ENCODE measurements at places on chromosomes 16 and 17.
A peak's percentile ranks its signal among the peaks of the same experiment; 100 is the strongest.

- DNase-seq, result no peak
These were observed 9.6 kb downstream of the SRRM2 start for GRCh38 chr16:2761886-2762583.

GRCh38 chr17:59804901-59805465, 87.8 kb downstream of the TUBD1 start:
- no peak for DNase-seq

GRCh38 chr16:78505544-78506366, 406.3 kb downstream of the WWOX start:
- DNase-seq, result peak; percentile 85

GRCh38 chr16:89426736-89427530, 63.4 kb downstream of the ANKRD11 start:
- DNase-seq, result no peak

DNA sequence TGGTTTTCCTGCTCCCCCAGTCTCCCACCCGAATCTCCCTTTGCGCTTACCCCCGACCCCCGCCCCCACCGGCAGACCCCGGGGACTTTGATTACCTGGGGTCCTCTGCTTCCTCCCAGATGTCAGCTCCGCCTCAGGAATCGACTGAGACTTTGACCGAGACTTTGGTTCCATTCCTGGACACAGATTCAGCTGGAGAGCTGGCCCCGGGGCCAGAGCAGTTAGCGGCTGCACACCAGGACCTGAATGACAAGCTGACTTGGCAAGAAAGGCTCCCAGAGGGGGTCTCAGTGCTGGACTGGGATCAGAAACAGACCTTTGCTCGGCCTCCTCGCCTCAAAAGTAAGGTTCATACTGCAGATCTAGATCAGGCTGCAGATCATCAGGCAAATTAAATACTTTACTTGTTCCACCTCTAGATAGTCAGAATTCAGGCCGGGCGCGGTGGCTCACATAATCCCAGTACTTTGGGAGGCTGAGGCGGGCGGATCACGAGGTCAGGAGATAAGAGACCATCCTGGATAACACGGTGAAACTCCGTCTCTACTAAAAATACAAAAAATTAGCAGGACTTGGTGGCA, 60.3 kb upstream of the FBXO47 start:
- DNase-seq, result peak; percentile 61

DNA sequence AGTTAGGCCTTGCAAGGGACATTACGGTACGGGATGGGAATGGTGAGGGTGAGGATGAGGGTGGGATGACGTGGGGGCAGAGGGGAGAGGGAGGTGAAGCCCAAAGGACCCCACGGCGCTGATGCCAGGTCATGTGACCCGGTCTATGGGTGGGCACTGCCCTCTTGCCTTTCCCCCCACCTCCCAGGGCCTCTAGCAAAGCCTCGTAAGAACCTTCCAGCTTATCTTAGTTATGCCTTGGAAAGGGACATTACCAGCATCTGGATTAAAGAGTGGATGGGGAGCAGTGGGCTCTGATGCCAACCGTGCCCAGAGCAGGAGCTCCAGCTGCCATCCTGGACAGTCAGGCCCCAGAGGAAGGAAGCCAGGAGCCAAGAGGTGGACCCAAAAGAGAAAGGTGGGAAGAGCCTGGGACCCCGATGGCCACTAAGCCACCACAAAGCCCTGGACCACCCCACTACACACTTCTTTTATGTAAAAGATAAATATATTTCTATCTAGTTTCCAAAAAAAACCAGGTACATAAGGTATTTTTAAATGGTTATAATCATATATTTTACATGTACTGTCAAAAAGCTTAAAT, 40.9 kb downstream of the TK2 start:
- DNase-seq, result peak; percentile 43

DNA sequence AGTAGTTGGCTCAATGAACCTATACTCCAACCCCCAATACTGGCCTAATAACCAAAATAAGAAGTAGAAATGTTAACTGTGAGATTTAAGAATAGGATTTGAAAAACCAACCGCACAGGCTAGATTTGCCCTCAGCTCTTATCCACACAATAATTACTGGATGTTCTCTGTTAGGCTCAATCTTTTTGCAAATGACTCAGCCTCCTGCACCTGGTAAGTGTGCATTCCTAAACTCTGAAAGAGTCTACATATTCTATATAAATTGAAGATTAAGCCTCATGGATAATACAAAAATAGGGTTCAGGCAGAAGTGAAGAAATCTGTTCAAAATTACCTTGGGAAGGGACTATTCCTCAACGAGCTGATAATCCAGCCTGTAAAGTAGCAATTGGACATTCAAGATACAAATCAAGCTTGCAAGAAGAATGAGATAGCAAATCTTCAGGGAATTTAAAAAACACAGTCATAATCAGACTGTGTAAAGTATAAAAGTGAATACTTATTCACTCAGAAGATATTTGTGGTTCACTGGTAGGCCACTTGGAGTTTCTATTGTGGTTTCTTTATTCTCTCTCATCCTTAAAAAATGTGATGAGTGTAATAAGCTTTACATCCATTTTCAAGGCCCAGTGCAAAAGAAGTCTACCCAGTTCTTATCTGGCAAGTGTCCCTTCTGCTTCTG, 931.9 kb upstream of the SOX9 start:
- no peak for DNase-seq

GRCh38 chr17:26765860-26766709, 527.8 kb upstream of the WSB1 start:
- DNase-seq, result no peak

- DNase-seq, result no peak
These were observed 285.2 kb downstream of the SEC14L1 start for GRCh38 chr17:77425791-77426641.

DNA sequence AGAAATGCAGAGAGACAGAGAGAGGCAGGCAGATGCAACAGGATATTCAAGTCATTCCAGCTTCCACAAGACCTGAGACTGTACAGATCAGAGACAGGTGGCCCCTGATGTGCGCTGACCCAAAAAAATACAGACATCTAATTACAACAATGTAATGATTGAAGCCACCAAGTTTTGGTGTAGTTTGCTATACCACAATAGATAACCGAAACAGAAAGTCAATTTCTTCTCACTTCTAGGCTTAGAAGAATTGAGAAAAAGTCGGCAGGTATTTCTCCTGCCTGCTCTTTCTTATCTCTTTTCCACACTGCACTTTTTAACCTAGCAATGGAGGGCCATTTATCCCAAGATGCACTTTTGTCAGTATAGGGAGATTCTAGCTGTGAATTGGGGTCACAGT, 949.2 kb downstream of the CDH11 start:
- no peak for DNase-seq

GRCh38 chr17:74393346-74393942, 26.1 kb downstream of the GPR142 start:
- DNase-seq, result no peak

- no peak for DNase-seq
These were observed 34.9 kb upstream of the TANC2 start for GRCh38 chr17:62931101-62931500.

GRCh38 chr16:74888232-74888862, 96.6 kb downstream of the WDR59 start:
- no peak for DNase-seq

- DNase-seq, result no peak
These were observed 38.3 kb upstream of the HSBP1 start for GRCh38 chr16:83769397-83770008.

DNA sequence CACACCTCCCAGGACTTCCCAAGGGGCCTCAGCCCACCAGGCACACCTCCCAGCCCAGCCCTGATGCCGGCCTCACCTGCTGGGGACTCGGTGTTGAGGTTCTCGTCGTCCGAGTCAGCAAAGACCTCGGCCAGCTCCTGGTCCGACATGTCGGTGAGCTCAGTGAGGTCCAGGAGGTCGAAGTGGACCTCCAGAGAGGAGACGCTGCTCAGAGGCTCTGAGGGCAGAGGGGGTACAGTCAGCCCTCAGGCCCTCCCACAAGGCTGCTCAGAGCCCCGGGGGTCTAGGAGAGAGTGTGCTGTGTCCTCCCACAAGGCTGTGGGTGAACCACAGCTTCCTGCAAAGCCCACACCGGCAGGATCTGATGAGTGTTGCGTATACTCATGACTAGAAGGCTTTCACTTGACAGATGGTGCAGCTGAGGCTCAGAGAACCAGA, 10.5 kb downstream of the DBNDD1 start:
- DNase-seq, result no peak

- DNase-seq, result peak; percentile 78
These were observed 5.5 kb upstream of the KIF22 start for GRCh38 chr16:29784901-29785500.

DNA sequence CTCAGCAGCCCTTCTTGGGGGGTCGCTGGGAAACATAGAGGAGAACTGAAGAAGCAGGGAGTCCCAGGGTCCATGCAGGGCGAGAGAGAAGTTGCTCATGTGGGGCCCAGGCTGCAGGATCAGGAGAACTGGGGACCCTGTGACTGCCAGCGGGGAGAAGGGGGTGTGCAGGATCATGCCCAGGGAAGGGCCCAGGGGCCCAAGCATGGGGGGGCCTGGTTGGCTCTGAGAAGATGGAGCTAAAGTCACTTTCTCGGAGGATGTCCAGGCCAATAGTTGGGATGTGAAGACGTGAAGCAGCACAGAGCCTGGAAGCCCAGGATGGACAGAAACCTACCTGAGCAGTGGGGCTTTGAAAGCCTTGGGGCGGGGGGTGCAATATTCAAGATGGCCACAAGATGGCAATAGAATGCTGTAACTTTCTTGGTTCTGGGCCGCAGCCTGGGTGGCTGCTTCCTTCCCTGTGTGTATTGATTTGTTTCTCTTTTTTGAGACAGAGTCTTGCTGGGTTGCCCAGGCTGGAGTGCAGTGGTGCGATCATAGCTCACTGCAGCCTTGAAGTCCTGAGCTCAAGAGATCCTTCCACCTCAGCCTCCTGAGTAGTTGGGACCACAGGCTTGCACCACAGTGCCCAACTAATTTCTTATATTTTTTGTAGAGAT, 3.4 kb downstream of the STH start:
- peak; percentile 69 for DNase-seq

DNA sequence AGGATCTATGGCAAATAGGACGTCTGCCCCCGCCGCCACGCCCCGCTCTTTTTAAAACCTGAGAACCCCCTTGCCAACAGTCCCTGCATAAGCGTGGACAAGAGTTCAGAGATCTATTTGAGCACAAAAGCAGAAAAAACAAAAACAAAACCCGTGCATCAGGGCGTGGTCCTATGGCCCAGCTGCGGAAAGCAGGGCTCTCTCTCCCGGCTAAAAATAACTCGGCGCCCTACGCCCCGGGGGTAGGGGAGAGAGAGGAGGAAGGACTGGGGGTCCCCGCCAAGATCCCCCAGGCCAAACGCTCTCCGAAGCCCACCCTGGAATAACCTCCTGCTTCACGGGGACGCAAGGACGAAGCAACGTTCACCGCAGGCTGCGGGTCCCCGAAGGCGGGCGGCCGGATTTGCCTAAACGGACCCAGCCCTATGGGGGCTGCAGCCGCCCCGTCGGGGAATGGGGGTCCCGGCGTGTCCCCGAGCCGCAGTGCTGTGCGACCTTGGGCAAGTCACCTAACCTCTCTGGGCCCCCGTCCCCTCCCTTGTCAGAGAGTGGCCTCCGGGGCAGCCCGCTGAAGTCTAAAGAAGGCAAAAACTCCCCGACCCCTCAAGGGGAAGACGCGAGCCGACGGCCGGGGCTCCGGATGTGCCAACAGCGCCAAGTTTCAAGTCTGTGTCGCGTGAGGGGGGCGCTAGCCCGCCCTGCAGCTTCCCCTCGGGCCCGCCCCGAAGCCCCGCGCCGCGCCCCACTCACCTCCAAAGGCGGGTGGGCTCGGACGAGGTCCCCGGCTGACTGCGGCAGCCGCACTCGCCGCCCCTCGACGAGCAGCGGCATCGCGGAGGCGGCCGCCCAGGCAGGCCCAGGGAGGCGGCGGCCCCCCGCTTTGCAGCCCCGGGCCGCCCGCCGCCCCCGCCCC, 477 bp downstream of the NTAN1 start:
- peak; percentile 77 for DNase-seq

Data from right lobe of liver (tissue), 6 donors.